Stimulated activated CD4-positive, alpha-beta T cell treated with anti-CD3 and anti-CD28 coated beads, Interleukin-2, amount 100 ng/mL, for 24 hours (primary cell): ENCODE measurements at places on chromosomes 2 and 18.

GRCh38 chr2:37842732-37843440 is 82.2 kb upstream of the RMDN2 start:
- no peak for DNase-seq

- no peak for DNase-seq
These were observed 419.6 kb downstream of the SOX11 start for GRCh38 chr2:6111781-6112261.

DNA sequence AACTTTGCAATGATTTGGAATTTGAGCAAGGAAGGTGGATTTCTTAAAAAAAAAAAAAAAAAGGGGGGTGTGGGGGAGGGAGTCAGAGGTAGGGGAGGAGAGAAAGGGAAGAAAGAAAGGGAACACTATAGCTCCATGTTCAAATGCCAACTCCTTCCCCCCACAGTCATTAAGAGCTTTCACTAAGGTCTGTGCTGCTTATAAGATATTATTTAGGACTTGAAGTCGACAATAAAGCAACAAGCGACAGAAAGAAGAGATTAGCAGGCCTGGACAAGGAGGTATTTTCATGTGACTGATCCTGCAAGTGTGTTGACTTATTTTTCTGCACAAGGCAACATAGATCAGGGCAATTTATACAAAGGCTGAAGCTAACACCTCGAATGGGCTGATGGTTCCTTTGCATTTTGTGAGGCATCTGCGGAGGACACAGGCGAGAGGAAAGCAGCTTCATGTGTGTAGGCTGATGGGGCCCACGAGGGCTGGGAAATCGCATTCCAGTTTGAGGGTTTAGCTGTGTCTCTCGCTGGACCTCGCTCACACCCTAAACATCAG is 382.0 kb downstream of the SOX11 start:
- no peak for DNase-seq

GRCh38 chr2:201931951-201932350 is 101.7 kb upstream of the FZD7 start:
- no peak for DNase-seq

DNA sequence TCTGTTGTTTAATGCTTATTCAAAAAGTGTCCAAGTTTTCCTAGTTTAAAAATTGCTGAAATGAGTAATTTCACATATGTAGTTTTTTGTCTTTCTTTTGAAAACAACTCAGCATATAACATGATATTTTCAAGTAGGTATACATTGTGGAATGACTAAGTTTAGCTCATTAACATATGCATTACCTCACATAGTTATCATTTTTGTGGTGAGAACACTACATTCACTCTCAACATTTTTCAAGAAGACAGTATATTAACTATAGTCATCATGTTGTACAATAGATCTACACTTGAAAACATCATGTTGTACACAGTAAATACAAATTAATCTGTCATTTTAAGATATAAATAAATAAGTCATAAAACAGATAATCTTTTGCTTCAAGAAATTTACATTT is 340.0 kb downstream of the CCDC85A start:
- no peak for DNase-seq

DNA sequence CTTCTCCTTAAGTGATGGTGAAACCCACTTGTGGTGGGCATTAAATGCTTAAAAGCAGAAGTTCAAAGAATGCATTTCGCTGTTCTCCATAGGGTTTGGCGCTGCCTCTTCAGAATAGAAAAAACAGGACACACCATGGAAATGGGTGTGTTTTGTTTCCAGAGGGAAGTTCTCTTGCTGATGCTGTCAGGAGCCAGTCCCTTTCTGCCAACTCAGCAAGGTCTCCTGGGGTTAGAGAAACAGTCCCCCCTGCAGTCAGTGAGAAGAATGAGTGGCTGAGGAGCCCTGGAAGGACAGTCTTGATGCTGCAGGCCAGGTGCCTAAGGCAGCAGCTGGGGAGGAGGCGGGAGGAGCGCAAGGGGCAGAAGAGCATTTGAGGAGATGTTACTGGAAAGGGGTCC is 37.8 kb upstream of the ASAP2 start:
- no peak for DNase-seq

- no peak for DNase-seq
These were observed 15.1 kb downstream of the SPTBN1 start for GRCh38 chr2:54471221-54471711.

GRCh38 chr2:52220393-52220792 is 1188.5 kb upstream of the NRXN1 start:
- DNase-seq = no peak
